Nucleus accumbens (tissue), 56 donors: ENCODE measurements at places on chromosomes 6 and 20.
A peak's percentile ranks its signal among the peaks of the same experiment; 100 is the strongest.

GRCh38 chr6:42960243-42961019 is at the start of gene GNMT:
Gene GNMT, plus strand, starts transcription at chr6:42960754. Its CDS starts 14 bp downstream, at chr6:42960768.
- no peak for DNase-seq

DNA sequence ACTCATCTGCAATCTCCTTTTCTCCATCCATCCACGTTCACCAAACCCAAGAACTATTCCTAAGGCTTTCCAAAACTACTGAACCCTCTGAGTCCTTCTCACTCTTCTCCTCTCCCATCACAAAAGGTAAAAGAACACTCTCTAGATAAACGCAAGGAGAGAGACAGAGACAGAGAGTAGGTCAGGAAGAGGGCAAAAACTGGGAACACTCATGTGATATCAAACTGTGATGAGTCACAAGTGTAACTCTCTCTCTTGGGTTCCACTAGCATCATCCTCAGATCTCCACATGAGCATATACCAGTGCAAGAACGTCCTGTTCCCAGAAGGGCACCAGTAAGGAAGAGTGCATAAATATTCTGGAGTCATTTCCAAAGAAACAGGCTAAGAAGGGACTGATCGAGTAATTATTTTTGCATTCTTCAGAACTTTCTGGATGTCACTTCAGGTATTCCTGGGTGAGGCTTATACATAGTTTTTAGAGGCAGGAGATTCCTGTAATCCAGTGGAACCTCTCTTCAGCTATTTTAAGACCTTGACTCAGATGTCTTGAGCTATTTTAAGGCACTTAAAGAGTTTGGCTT is 47.3 kb upstream of the STXBP5 start:
- DNase-seq, result no peak

DNA sequence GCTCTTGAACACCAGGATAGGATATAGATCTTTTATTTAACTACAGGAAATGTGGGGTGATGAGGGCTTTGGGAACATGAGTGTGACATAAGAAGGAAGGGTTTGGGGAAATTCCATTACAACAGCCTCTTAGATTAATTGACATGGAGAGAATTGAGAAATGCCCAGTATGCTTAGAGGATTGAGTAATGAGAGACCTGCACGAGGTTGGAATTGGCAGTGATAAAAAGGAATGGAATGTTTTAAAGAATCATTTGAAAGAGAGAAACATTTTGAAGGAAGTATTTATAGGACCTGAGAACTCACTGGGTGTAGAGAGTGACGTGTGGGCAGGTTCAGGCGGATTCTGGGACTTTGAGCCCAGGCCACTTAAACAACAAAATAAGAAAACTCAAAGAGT is 227.0 kb downstream of the BMP2 start:
- DNase-seq, result no peak

GRCh38 chr6:89291256-89291819 is 23.8 kb downstream of the GABRR2 start:
- DNase-seq, result no peak

- DNase-seq, result no peak
These were observed 409.1 kb upstream of the AGPAT4 start for GRCh38 chr6:161682982-161683381.

DNA sequence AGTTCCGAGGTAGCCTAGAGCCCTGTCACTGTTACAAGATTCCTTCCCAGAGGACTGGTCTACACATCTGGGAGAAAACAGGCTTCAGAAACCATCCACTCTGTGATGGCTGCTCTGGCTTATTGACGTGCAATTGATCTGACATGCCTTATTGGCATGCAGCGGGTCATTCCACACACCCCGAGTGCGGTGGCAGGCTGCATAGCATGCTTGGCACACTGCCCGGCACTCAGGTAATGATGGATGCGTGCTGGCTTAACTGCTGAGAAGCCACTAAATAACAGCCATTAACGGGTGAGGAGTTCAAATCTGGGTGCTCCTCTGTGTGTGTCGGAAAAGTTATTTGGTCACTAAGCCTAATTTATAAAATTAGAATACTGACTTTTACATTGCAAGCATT is 67.9 kb upstream of the CDH4 start:
- no peak for DNase-seq

DNA sequence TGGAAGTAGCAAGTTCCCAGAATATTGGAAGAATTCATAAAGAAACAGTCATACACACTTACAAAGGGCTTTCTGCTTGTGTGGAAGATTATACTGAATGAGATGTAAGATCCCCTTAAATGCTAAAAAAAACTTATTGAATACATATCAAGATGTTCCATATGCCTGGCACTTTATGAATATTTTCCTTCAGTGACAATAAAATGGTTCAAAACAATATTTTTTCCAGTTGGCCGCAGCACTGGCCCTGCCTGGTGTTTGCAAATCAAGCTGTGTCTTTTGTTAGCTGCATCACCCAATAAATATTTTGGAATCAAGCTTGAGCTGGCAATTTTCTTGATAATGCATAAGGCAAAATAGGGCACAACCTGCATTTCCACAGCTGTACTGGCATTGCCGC is 51.2 kb downstream of the CFAP61 start:
- no peak for DNase-seq

DNA sequence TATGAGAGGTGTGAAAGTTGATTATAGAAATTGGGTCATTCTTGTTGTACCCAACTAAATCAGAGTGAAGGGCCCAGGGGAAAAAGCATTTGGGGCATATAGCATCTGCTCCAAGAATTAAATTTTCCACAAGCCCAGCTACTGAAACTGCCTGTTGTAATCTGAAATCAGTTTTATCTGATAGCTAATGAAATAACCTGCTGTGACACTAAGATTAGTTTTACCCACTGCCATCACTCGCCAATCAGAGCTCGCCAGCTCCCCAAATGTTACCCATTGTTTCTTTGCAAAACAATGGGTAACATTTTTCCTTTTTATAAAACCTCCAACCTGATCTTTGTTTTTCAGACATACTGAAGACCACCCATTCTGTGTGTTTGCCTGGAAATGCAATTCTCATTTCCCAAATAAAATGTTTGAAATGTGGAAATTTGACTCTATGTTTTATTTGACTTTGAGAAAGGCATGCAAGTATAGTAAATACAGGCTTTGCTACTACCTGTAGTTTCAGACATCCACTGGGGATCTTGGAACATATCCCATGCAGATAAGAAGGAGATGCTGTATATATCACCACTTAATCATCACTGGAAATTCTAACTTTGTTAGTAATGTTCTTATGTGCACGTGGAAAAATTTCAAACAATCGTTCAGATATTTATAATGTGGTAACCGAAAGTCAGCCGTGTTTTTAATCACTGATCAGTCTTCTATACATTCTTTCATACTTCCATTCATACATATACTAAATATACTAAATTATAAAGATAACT is 6.3 kb upstream of the AHI1 start:
- no peak for DNase-seq

GRCh38 chr6:111338843-111339242 is 144.2 kb downstream of the REV3L start:
- no peak for DNase-seq

- DNase-seq, result no peak
These were observed 50.9 kb downstream of the RPRD1B start for GRCh38 chr20:38084425-38084951.

- no peak for DNase-seq
These were observed 57.5 kb upstream of the NFATC2 start for GRCh38 chr20:51600016-51600420.

DNA sequence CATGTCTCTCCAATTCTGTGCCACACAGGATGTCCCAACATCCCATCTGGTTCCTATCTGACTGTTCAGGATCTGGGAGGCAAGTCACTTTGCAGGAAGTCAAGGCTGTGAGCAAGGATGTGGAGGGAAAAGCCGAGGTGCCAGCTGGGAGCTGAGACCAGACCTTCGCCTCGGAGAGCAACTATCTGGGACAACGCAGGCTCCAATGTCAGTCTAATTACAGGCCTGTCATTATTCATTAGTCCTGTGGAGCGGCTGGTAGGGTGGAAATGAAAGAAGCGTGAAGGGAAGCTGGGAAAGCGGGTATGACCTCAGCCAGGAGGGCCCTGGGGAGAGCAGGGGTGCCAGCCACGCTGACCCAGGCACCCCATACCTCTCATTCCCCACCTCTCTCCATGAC is 147.3 kb downstream of the UNC5CL start:
- no peak for DNase-seq

- DNase-seq, result no peak
These were observed 217.8 kb upstream of the TSHZ2 start for GRCh38 chr20:52754366-52754765.

- no peak for DNase-seq
These were observed 144.9 kb downstream of the AIG1 start for GRCh38 chr6:143205585-143205984.

GRCh38 chr6:109010705-109011102 is 83.9 kb downstream of the SESN1 start:
- no peak for DNase-seq

GRCh38 chr20:61549865-61550264 is 297.8 kb downstream of the CDH4 start:
- no peak for DNase-seq

DNA sequence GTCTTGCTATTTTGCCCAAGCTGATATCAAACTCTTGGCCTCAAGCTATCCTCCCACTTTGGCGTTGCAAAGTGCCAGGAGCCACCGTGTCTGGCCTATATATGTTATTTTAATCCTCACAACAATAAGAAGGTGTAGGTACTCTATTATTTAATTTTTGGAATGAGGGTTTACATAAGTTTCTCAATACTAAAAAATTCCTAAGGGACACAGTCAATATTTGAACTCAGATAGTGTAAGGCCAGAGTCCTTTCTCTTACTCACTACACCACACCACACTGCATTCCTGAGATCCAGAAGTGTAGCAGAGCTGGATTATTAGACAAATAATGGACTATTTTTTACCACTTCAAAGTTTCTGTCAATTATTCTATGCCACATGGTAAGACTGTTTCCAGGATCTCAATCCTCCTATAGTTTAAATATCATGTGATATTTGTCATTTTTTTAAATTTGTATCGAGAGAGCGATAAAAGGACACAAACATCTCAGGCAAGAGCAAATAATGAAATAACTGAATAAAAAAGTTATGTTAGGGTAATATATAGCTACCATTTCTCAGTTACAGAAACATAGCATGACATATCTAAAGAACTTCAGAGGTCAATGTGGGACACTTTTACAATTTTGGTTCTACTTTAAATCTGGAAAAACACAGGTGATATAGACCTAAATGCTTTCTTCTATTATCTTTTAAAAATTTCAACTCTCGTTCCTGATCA is 162.2 kb upstream of the THEMIS start:
- DNase-seq, result no peak

- no peak for DNase-seq
These were observed 157.8 kb downstream of the MTHFD1L start for GRCh38 chr6:151023342-151023741.

GRCh38 chr6:7144872-7145584 is 37.3 kb downstream of the RREB1 start:
- DNase-seq, result no peak

- DNase-seq, result no peak
These were observed 118.7 kb upstream of the HMGN3 start for GRCh38 chr6:79353226-79353625.

- DNase-seq, result no peak
These were observed 27.4 kb upstream of the IGF2R start for GRCh38 chr6:159941286-159942113.

DNA sequence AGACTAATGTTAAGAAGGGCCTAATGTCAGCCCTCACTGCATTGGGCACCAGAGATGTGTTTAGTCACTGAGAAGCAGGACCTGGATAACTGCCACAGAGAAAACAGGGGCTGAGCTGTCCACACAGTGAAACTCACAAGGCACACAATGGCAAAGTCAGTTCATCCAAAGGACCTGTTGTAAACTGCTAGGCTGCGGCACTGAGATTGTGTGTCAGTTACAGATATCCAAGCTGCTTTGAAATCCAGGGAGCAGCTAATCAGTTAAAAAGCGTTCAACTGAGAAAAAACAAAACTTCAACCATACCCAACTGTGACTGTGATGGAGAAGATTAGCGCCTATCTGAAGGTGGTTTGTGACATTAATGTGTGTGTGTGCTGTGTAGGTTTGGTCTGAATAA is 27.8 kb upstream of the TMEM14A start:
- DNase-seq, result peak; percentile 23

- DNase-seq, result peak; percentile 52
These were observed 98.1 kb upstream of the VSTM2L start for GRCh38 chr20:37804584-37805566.

DNA sequence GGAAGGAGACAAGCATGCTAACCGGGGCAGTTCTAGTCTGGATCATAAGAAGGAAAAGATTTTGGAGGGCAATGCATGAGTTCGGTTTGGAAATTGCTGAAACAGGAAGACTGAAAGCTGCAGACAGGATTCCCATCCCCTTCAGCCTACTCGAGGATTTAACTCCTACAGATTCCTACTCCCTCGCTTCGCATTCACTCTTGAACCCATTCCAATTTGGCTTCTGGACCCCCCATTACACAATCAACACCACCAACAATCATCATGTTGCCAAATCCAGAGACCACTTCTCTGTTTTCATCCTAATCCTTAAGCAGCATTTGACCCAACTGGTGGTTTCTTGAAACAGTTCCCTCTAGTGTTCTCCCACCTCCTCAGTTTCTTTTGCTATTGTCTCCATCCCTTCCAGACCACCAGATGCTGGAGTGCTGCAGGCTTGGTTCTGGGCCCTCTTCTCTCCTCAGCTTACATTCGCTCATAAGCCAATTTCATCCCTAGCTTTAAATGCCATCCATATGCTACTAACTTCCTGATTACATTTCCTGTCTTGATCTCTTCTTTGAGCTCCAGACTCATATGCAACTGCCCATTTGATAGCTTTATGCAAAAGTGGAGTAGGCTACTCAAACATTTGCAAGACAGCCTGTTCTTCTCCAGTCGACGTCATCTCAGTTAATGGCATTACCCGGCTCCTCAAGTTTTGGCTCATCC is 66.5 kb downstream of the DTNBP1 start:
- no peak for DNase-seq

DNA sequence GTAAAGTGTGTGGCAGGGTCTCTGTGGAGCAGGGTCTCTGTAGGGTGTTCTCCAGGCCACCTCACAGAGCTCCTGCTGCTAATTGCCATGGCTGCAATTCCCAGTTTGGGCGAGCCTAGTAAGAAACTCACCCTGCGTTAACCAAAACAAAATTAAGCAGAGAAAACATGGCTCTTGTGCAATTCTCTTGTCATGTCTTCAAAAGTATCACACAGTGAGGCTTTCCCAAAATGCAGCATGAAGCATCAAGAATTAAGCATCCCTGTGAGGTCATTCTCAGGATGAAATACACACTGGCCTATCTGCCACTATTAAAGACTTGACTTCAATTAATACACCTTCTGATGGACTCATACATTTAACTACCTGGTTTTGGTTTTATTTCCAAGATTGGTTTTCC is 72.8 kb downstream of the KIF13A start:
- DNase-seq, result no peak

- DNase-seq, result no peak
These were observed 83.0 kb downstream of the RTN4IP1 start for GRCh38 chr6:106546261-106546690.
